ENCODE measurements at places on chromosomes 12 and 14. TPM values are rescaled to one million over a fixed set of nuclear protein-coding genes. Genes with fewer than 3 reads are reported as not detected.

- peak; percentile 64 for DNase-seq
Measured at GRCh38 chr12:6563448-6564050, 4.5 kb downstream of the NOP2 start.

Gene AICDA
- total RNA-seq, result 0.10 TPM

Gene DHRS2
- total RNA-seq, result not detected

Gene LRP1-AS
- not detected for total RNA-seq

DNA sequence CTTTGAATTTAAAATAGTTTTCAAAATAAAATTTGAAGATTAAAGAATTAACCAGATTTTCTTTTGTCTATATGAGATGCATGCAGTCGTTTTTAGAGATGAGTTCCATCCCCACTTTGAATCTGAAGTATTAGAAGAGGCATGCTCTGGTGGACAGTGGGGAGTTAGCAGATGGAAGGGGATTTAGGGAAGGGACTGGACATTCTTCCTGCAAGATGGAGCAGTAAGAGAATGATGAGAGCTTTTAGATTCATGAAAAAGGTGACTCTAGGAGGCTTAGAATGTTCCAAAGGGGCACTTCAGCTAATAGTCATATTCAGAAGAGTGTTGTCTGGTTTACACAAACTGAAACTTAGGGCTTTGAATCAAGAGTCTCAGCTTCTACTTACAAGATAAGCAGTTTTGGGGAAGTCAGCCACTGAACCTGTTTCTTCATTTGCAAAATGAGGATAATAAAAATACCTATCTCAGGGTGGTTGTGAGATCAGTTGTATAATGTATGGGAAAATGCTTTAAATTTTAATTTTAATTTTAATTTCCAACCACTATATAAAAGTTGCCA is 3.7 kb downstream of the ZBTB1 start:
- no peak for DNase-seq

DNA sequence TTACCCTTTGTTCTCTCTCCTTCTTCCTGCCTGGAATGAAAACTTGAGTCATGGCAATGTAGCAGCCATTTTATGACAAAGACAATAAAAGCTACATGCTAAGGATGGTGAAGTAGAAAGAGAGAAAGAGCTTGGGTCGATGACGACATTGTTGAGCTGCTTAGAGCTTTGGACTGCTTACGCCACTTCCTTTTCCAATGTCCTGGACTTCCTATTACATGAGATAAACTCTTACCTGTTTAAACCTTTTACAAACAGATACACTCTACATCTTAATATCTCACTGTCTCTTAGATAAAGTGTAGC is 70.1 kb downstream of the PEBP1 start:
- DNase-seq, result no peak

- peak; percentile 90 for DNase-seq
Measured at GRCh38 chr12:91274916-91275315, 92.3 kb upstream of the DCN start.

DNA sequence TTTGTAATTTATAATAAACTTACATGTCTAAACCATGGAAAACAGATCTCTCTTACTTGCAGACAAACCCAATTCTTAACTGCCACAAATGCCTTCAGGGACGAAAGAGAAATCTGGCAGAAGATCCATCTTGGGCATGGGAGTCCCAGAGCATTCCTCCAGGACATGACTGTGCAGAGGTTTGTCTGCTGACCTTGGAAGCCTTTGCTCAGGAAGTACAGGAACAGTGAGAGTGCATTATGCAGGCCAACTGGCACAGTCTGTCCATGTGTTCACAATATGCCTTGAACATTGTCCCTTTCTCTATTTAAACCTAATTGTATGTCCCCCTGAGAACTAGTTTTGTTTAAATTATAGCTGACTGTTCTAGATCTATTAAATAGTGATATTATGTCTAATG is 467.1 kb downstream of the ATP23 start:
- no peak for DNase-seq

DNA sequence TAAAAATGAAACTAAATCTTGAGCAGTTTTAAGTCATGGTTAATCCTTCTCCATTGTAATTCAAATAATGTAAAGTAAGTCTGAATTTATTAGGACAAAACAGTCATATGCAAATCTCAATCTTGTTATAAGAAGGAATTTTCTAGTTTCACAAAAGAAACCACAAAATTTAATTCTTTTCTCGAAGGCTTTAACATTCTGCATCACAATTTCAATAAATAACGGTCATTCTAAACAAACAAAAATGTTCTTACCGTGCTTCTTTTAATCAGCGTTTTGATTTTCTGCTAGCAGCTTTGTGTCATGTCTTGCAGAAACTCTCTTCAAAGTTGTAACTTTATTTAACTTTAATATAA is 225 bp downstream of the CLEC2B start:
- DNase-seq, result no peak

- DNase-seq, result no peak
Measured at GRCh38 chr12:29807129-29807528, 23.4 kb upstream of the TMTC1 start.

Gene KRT74
- total RNA-seq, result 0.10 TPM

GRCh38 chr12:46562625-46563225 is 190.2 kb upstream of the SLC38A2 start:
- no peak for DNase-seq

Gene TAS2R46
- 8.4 TPM for total RNA-seq

DNA sequence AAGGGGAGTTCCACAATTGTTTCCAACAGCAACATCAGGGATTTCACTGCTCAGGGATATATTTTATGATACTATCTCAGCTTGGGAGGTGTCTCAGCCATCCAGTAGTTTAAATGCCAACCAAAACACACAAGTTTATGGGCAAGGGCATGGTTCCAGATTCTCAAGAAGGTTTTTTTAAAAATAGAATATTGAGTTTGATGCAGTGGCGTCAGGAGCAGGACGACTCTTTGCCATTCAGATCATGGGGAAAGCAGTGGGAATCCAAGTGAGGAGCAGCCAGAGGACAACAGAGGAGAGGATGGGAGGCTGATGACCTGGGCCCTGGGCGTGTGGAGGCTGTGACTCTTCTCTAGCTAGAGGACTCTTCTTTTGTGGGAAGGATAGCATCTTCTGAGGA is 25.7 kb downstream of the TSHR start:
- DNase-seq, result no peak

Gene LRRC74A
- total RNA-seq, result not detected

DNA sequence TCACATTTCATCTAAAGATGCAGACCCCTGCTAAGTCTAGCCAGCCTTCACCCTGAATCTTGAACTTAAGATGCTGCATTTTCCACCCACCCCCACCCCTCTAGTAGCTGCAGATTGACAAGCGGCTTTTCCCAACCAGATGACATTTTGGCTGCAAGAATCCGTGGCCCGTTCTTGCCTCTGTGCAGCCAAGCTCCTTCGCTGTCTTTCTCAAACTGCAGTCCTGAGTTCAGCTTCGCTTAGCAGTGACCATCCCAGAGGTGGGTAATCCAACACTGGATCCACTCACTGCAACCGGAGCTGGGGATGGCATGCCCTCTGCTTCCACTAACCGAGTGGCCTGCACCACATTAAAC is 765 bp upstream of the NFYB start:
- DNase-seq, result peak; percentile 55

DNA sequence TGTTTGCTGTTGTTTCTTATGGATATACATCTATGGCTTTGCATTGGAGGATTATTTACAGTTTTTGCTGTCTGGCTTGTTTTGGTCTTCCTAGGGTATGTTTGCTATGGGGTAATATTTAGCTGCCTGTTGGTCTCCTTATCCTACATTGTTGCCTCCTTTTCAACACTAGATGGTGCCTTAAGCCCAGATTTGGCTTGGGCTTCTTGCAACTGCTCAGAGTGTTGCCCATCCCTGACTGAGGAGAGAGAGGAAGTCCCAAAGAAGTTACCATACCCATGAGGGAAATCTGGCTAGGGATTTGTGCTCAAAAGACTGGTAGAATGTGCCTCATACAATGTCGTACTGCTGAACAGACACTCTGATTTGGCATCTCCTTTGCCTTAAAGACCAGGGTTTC is 94.6 kb upstream of the MUCL1 start:
- peak; percentile 5 for DNase-seq

- no peak for DNase-seq
Measured at GRCh38 chr12:102905229-102905628, 11.8 kb downstream of the PAH start.

DNA sequence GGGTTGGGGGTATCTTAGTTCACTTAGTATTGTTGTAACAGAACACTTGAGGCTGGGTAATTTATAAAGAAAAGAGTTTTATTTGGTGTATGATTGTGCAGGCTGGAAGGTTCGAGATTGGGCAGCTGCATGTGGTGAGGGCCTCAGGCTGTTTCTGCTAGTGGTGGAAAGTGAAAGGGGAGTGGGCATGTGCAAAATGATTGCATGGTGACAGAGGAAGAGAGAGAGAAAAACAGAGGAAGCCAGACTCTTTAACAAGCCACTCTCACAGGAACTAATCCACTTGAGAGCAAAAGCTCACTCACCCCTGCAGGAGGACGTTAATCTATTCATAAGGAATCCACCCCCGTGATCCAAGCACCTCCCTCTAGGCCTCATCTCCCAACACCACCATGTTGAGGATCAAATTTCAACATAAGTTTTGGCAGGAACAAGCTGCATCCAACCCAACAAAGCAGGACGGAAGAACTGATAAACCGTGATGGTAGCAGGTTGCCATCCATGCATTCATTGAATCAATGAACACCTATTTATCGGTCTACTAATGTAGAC is 165.0 kb upstream of the GZMB start:
- no peak for DNase-seq

- no peak for DNase-seq
Measured at GRCh38 chr12:116495260-116495659, 63.9 kb upstream of the MAP1LC3B2 start.

Gene NELL2
- 24.0 TPM for total RNA-seq

Gene SNW1
- total RNA-seq, result 50.4 TPM

- peak; percentile 93 for DNase-seq
Measured at GRCh38 chr12:6867413-6868210, at the start of gene TPI1. TPI1 (plus strand) TSS chr12:6867531; CDS start chr12:6867567, 36 bp downstream.

GRCh38 chr12:12872934-12873275 is 18.5 kb upstream of the GPRC5A start:
- no peak for DNase-seq

- no peak for DNase-seq
Measured at GRCh38 chr12:19533567-19533966, 94.3 kb downstream of the AEBP2 start.

DNA sequence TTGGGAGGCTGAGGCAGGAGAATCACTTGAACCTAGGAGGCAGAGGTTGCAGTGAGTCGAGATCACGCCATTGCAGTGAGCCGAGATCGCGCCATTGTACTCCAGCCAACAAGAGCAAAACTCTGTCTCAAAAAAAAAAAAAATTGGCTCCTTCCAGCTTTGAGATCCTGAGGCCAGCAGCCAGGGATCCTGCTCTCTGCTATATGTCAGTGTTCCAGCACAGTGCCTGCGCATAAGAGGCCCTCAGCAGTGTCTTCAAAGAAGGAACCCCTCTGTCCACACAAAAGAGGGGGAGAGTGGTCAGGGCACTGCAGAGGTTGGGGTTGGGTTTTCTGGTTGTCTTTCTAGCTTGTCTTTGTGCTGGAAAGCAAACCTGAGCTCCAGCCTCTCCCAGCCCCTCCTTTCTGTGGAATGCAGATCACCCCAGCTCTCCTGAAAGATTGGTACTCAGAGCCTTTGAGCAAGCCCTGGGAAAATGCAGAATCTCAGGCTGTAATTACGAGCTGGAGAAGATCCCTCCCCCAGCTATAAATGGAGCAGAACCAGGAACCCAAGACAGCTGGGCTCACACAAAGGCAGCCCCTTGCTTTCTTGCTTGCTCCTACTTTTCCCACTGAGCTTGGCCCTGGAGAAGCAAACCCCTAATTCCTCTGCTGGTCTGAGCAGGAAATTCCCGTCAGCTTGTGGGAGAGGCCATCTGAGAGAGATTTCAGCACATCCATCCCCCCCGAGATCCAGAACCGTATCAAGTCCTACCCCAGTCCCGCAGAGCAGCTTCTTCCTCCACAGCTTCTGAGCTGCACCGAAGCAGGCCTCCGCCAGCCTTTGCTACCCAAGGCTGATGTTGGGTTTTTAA is 205.7 kb downstream of the ZFP36L1 start:
- DNase-seq, result peak; percentile 57

Gene GSC
- total RNA-seq, result 1.5 TPM

Gene ZNF385A
- total RNA-seq, result 30.4 TPM

DNA sequence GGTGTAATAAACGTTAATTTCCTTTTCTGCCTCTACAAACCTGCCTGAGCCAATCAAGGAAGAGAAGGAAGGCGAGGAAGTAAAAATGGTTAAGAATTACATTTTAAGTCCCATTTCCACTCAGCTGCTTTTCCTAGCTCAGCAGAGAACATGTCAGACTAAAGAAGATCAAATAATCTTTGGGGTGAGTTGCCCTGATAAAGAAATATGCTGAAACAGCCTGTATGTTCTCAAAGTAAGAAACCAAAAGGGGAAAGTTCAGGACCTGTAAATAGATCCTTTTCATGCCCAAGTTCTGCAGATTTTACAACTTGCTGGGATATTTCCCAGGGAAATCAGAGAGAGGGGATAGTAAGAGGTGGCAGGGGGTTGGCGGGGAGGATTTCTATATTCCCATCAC is 55.5 kb downstream of the PHLDA1 start:
- no peak for DNase-seq

- DNase-seq, result no peak
Measured at GRCh38 chr12:122865268-122866231, 30.3 kb downstream of the HIP1R start.

DNA sequence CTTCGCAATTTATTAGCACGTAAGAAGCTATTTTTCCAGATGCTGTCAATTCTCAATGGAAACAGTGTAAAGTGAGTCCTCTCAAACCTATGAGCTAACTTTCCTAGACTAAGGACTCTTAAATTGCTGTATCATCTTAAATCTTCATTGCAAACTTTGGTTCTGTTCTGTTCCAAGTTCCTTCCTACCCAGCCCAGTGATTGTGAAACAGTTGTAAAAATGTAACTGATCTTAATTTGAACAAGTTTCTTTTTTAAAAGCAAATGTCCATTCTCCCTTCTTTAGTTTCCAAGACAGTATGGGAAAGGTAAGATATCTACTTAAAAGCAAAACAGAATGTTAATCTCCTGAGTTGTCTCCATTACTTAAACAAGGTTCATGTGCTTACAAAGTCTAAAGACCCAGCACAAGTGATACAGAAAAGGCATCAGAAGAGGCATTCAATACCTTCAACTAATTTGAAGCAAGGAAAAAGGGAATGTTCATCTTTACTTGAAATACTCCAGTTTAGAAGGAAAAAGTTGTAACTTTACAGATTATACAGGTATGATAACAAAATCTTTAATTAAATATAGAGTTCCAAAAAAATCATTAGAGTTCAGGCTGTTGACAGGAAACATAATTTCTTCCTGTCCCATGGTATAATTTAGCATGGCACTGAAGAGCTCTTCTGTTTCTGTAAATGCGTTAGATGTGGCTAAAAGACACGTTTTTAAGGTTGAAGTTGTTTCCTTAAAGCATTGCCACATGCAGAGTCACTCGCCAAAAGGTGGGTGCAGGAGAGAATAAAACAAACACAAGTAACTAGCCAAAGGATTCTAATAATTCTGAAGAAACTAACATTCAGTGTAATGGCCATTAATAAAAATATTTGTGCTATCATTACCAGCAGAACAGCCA is 101.5 kb upstream of the USP15 start:
- no peak for DNase-seq

Gene ADAMTS20
- total RNA-seq, result 0.21 TPM

Measured in tongue (tissue), 3 donors.